ENCODE measurements at places on chromosomes 11 and 22.

GRCh38 chr22:17580441-17581031 lies 17.2 kb downstream of the SLC25A18 start:
- no peak for DNase-seq

DNA sequence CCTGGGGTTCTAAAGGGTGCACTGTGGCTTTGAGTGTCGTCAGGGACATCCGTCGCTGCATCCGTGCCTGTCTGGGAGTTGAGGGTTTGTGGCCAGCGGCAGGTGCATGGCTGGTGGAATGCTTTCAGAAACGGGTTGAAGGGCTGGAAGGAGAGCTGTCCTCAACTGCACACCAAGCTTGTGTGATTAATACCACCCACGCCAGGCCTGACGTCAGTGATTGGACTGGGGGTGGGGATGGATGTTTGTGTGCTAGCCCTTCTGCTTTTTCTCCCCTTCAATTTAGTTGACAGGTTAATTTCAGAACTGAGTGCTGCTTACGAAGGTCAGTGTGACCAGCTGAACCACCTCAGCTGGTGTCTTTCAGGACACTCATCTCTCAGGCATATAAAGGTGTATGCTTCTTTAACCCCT lies 3.2 kb upstream of the GAB2 start:
- DNase-seq = no peak

DNA sequence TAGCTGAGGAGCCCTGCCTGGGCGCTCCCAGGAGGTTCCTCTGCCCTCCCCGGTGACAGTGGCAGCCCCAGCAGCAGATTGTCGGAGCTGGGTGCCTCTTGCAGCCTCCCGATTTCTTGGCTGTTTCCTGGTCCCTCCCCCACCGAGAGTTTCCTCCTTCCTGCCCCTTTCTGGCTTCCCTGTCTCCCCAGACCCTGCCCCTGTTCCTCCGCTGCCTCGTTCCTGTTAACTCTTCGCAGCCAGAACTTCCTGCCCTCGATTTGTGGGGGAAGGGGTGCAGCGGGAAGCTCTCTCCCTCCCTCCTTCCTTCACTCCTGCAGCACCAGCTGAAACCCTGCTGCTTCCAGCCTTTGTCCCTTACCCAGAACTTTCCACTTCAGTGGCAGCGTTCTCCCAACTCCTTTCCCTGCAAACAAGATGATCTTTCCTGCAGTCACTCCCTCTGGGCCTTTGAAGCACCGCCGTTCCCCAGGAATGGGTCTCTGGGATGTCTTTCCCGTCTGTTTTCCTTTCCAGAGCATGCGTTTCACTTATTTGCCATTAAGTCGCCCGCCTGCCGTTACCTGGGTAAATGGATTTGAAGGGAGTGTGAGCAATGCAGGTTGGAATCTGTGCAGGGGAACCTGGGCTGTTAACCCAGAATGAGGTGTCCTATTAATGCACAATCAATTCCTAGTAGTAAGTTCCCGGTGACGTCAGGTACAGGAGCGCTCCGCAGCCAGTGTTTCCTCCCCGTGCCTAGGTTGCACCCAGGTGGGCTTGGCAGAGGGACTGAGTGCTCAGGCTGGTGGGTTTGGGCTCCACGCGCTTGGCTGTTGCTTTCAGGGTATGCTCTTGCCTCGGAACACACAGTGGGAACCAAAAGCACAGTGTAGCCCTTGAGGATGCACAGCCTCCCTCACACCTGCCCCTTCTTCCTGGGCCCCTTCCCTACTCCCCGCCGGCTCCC lies 4.3 kb downstream of the GRK2 start:
- no peak for DNase-seq

DNA sequence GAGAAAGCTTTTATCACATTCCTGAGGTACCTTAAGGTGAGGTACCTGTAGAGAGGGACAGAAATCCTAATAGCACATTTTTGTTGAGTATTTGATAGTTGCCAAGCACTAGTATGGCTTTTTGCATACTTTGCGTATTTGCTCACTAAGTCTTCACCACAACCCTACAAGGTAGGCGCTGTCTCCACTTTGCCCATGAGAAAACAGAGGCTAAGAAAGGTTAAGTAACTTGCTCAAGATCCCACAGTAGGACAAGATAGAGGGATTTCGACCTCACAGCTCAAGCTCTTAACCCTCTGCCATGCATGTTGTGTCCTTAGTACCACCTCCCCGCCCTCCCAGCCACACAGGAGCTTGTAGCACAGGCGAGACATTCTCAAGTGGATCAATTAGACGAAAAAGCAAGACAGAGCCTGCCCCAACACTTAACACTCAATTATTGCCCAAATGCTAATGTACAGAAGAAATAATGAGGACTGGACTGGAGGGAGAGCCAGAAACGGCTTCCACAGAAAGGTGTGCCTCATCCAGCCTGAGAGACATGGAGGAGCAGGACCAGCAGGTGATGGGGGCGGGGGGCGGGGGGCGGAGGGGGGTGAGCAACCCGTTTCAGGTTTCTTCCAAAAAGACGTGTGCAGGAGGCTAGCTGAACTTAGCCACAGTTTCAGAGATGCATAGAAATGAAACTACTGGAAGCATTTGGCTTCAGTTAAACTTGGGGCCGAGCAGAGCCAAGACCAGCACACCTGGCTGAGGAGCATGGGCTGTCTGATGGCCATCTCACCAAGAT lies 26.7 kb upstream of the CD44 start:
- DNase-seq = no peak

GRCh38 chr11:45348729-45349128 lies 62.6 kb upstream of the SYT13 start:
- DNase-seq = no peak

DNA sequence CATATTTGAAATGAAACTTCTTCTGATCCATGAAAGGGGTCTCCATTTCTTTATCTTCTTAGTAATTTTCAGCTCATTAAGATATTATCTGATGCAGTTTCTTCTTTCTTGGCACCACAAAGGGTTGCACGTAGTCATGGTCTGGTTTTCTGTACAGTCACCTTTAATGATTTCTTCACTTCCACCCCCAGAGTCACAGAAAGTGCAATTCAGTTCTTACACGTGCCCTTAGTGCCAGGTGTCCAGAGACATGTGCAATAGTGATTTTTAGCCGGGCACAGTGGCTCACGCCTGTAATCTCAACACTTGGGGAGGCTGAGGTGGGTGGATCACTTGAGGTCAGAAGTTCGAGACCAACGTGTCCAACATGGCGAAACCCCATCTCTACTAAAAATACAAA lies 202.8 kb upstream of the MTNR1B start:
- no peak for DNase-seq

DNA sequence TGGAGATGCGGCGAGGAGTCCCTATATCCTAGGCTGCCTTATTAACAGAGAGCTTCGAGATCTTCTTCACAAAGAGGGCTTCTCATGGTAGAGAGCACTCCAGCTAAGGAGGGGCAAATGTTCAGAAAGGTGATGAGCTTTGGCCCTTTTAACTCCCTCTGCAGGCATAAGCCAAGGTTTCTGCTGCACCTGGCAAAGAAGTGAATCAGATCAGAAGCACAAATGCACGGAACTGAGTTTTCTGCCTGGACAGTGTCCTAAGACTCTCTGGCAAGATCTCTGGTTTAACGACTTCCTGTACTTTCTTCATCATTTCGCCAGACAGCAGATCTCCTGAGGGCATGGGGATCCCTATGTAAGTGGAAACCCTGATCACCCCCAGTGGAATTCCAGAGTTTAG lies 37.2 kb downstream of the POU2AF3 start:
- DNase-seq = no peak

GRCh38 chr11:126417091-126417862 lies 61.8 kb downstream of the ST3GAL4 start:
- no peak for DNase-seq

DNA sequence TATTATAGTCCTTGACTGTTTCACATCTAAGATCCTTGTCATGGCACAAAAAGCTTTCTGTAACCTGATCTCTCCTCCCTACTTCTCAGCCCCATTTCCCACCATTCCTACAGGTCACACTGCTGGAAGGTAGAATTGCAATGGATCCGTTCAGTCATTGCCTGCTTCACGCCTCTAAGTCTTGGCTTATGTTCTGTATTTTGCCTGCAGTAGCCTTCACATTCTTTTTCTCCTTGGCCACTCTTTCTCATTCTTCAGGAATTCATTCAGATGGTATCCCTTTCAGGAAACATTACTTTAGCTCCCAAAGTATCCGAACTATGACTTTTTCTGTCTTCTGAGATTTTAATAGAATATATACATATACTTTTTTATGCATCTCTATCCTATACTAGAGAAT lies 731.5 kb downstream of the NTM start:
- no peak for DNase-seq

DNA sequence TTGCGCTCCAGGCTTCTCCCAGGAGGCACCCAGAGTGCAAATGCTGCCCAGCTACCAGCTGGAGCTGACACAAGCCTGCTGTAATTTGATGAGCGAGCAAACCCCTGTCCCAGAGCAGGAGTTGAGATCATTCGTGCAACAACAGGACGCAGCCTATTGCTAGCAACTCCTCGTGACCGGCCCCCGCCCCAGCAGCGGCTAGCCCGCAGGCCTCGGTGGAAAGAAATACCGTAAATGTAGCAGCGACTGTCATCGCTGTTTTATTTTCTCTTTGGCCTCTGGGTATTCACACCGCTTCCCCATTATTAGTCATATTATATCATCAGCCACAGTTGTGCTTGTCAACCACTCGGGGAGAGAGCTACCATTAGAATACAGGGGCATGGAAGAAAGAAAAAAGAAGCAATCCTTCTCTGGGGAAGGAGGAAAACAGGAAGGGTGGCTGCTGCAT lies 59.2 kb upstream of the ATXN10 start:
- no peak for DNase-seq

GRCh38 chr11:123072332-123072761 lies 10.4 kb upstream of the HSPA8 start:
- DNase-seq = no peak

DNA sequence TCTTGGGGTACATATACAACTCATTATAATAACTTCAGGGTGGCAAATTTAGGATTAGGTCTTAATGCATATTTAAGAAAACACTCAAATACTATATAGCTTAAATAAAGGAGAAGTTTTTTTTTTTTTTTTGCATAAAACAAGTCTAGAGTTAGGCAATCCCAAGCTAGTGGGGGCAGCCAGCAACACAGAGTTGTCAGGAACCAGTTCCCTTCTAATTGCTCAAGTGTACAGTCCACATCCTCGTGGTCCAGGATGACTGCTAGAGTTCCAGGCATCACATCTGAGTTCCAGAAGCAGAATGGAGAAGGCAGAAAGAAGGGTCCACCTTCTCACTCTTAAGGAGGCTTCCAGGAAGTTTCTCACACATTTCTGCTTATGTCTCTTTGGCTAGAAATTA lies 261.9 kb upstream of the PLET1 start:
- no peak for DNase-seq

GRCh38 chr11:128222245-128222884 lies 365.0 kb downstream of the ETS1 start:
- DNase-seq = no peak

- no peak for DNase-seq
Observed at GRCh38 chr11:97398246-97398645, 1008.4 kb downstream of the JRKL start.

DNA sequence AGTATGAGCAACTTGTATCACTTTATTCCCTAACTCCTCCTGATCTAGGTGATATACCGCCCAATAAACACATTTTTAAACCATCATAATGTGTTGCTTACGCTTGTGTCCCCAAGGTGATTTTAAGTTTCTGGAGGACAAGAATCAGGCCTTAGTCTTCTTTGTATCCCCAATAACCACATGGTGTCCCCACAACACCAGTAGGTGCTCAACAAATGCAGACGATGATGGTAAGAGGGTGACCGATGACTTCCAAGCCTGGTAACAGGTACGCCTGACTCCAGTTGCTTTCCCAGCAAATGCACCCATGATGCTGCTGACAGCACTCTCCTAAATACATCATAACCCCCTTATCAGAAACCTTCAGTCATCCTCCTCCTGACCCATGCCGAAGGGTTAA lies 64.2 kb downstream of the EFCAB6 start:
- no peak for DNase-seq

GRCh38 chr11:132022285-132022684 lies 651.9 kb downstream of the NTM start:
- DNase-seq = no peak

- DNase-seq = no peak
Observed at GRCh38 chr22:41092847-41093411, 537 bp downstream of the EP300 start.

- DNase-seq = no peak
Observed at GRCh38 chr11:72483412-72484186, 49.3 kb upstream of the CLPB start.

GRCh38 chr11:109241988-109242536 lies 179.9 kb upstream of the C11orf87 start:
- no peak for DNase-seq

DNA sequence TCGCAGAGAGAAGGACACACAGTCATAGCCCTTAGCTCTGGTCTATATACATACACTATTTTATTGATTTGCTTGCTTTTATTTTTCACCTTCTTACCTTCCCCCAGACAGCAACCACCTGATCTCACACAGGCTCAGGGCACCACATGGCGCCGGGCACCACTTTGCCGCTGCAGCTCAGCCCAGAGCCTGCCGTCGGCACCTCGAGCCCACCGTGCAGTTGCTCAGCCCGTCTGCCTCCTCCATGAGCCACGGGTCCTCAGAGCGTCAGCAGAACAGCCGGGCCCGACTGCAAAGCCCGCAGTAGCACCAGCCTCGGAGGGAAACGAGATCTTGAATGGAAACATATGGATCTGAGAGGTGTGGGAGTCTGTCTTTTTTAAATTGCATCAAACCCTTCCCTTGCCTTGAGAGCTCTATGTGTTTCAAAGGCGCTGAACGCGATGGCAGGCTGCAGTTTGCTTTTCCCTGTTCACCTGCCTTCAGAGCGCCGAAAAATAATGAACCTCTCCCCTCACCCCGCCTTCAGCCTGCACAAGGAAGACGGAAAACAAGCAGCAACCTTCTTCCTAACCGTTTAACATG lies 505.4 kb downstream of the MN1 start:
- no peak for DNase-seq

- no peak for DNase-seq
Observed at GRCh38 chr11:58992489-58992888, 53.2 kb downstream of the GLYATL1 start.

DNA sequence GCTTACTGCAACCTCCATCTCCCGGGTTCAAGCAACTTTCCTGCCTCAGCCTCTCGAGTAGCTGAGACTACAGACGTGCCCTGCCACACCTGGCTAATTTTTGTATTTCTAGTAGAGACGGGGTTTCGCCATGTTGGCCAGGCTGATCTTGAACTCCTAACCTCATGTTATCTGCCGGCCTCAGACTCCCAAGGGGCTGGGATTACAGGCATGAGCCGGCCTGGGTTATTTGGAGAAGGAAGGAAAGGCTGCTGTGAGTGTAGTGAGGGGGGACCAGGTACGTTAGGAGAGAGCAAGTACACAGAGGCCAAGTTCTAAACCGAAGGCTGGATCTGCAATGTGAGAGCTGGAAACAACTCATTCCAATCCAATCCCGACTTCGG lies 453 bp downstream of the BATF2 start:
- no peak for DNase-seq

Data from nucleus accumbens (tissue), 56 donors.